Activated naive CD8-positive, alpha-beta T cell treated with anti-CD3 and anti-CD28 coated beads, Interleukin-2, amount 10 ng/mL, durations not matched to agents 7 days and 5 days (primary cell): ENCODE measurements at places on chromosomes 7 and 10.
A peak's percentile ranks its signal among the peaks of the same experiment; 100 is the strongest.

GRCh38 chr7:98629001-98629431 lies 11.9 kb downstream of the NPTX2 start:
- DNase-seq, result no peak

DNA sequence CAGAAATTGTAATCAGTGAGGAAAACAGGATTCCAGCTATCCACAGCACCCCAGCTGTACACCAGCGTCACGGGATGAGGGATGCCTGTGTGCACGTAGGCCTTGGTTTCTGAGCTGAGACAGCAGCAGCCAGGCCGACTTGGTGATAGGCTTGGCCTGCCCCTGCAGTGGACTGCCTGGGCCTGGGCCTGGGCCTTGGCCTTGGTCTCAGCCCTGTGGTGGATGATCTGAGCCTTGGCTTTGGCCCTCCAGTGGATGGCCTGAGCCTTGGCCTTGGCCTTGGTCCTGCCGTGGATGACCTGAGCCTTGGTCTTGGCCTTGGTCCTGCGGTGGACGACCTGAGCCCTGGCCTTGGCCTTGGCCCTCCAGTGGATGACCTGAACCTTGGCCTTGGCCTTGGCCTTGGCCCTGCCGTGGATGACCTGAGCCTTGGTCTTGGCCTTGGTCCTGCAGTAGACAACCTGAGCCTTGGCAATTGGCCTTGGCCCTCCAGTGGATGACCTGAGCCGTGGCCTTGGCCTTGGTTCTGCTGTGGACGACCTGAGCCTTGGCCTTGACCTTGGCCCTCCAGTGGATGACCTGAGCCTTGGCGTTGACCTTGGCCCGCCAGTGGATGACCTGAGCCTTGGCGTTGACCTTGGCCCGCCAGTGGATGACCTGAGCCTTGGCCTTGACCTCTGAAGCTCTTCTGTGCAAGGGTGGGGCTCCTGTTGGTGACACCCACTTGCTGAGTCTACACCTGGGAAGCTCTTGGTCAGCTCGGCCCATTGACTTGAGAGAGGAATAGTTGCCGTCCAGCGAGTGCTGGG lies 93.8 kb downstream of the CUX1 start:
- no peak for DNase-seq

DNA sequence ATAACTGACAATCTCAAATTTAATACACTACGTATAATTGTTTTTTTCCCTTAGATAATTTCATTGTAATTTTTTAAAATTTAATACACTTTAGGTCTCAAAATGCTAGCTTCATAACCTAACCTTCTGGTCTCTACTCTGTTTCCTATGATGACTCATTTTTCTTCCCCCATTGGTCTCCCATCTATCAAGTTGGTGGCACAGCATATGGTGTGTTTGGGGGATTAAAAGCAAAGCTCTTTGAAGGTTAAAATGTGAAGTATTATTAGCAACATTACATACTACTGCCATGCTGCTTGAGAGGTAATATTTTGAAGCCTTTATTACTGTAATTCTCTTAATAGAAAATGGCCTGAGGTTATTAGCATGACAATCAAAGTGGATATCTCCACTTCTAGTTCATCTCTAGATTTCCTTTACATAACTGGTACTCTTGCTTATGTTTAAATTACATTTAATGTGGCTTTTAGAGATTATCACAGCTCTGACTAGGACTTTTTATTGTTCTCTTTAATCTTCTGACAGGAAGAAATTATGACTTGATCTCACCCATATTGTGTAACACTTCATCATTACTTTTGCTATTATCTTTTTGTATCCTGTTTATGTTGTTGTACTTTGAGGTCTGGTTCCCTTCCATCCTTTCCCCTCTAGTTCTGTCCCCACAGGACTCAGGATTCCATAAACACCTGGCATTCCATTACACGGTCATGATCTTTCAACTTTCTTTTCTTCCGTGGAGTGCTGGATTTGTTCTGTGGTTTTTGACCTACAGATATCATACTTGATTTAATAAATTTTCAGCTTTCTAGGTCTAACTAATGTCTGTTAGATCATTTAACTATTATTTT lies 185.1 kb downstream of the SEMA3D start:
- no peak for DNase-seq

DNA sequence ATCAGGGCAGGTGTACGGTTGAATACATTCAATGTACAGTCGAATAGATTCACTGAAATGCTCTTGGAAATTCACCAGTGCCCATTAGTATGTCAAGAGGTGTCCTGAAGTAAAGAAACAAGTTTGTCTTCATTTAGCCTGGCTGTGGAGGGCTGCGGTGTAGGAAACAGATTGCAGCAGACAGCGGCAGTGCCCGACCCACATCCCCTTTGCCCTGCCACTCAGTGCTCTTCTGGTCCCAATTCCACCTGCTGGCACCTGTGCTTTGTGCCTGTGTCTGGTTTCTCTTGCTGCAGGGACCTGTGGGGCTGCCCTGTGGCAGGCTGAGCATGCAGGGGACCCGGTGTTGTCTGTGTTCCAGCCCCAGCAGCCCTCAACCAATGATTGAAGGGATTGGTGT lies 183.7 kb downstream of the RPS24 start:
- DNase-seq, result no peak

DNA sequence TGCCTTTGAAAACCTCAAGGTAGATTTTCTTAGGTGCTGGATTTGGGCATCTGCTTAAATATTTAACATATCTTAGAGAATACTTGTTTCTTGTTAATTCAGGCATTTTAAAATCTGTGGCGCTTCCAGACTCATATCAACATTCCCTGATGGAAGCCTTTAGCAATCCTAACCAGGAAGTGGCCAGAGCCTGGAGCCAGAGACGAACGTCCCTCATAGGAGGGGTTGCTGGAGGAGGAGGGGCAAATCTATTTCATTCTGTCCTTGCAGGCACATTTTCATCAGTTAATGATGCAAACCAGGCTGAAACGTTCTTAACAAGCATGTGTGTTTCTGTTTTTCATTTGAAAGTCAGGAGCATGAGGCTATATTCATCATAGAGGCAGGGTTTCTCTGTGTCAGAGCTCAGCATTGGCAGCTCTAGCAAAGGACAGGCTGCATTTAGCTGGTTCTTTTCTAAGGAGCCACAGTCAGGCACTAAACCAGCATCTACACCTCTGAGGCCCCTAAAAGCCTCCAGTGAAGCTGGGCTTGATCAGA lies 17.8 kb upstream of the IFIT2 start:
- DNase-seq, result no peak

- no peak for DNase-seq
Observed at GRCh38 chr7:88117325-88117724, 102.5 kb downstream of the SRI start.

DNA sequence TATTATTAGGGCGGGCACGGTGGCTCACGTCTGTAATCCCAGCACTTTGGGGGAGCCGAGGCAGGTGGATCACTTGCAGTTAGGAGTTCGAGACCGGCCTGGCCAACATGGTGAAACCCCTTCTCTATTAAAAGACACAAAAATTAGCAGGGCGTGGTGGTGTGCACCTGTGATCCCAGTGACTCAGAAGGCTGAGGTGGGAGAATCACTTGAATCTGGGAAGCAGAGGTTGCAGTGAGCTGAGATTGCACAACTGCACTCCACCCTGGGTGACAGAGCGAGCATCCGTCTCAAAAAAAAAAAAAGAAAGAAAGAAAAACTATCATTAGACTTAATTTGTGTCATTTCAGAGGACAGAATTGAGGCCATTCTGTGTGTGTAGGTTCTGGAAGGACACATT lies 752.7 kb upstream of the GALNT17 start:
- no peak for DNase-seq

DNA sequence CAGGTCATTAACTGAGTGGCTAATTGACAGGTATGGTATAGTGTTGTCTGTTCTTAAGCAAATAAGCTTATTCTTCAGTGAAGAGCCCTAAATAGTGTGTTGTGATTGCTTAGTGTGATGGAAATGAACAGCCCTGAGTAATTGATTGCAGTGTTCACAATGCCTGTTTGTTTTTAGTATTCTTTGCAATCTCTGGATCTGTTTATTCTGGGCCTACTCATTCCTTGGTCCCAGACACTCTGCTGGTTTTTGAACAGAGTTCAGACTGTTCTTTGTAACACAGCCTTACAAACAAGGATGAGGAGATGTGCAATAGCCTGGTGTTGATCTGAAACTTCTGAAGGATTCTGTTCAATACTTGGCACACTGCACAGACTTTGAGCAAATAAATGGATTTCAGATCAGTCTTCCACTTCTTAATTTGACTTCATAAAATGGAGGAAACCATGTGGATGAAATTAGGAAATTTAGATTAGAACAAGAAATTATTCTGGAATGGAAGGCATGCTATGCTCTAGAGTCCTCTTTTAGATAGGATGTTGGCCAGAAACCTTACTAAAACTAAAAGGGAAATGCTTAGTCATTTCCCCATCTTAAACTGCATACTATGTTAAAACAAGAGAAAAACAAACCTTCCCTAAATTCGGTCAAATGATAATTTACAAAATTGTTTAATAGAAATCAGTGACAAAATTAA lies 444.2 kb upstream of the SEMA3D start:
- no peak for DNase-seq

DNA sequence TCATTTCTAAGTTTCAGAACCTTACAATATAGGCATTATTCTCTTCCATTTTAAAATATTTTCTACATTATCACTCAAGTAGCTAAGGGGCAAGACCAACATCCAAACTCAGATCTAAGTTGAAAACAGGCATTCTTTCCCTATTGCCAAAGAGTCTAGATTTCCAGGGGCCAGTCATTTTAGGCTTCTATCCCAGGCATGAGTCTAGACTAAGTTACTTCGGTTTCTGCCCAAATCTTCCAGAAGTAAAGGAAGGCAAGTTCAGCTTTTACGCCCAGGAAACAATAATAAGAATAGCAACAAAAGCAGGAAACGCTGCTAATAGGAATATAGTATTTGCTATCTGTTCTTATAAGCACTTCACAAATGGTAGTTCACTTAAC lies 189.9 kb downstream of the DGKI start:
- DNase-seq, result no peak

DNA sequence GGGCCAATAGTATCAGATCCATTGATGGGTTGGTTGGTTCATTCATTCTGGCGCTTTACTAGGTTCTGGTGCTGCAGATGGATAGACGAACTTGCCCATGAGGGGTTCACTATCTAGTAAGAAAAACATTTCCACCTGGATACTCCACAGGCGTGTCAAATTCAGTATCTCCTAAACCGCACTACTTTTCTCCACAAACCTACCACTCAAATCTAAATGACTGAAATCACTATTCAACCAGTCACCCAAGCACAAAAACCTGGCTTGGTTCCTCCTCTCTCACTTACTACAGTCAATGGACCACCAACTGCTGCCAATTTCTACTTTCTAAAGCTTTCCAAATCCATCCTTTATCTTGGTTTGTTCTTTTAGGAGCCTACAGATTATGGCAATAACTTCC lies 572 bp downstream of the AGK start:
- DNase-seq, result no peak

GRCh38 chr7:83085299-83085698 lies 77.4 kb downstream of the PCLO start:
- no peak for DNase-seq

DNA sequence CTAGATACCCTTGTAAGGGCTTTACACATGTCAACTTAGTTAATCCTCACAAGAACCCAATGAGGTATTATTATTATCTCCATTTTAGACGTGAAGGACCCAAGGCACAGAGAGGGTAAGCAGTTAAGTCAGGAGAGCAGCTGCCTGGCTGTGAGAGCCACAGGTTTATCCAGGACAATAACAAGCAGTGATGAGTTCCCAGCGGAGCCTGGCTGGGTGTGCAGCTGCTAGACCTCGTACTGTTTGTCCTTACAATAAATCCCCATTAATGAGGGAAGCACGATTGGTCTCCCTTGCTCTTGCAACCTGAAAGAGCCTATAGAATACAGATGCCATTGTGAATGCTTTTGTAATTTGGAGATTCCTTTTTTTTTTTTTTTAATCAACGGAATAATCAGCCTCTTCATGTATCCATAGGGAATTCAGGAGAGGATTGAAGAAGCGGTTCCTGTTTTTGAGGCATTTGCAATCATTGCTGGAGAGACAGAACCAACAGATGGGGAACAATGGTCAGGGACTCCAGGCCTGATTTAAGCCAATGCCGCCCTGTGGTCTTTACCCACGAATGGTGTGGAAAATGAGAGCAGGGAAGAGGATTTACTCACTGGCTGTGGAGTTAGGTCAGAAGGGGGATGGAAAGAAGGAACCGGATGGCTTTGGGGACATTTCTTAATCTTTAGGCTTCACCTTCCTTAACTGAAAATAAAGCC lies 12.3 kb upstream of the ASB4 start:
- DNase-seq, result no peak

GRCh38 chr10:86077871-86078638 lies 288.5 kb downstream of the GRID1 start:
- no peak for DNase-seq

- DNase-seq, result no peak
Observed at GRCh38 chr10:20622531-20623211, 274.4 kb downstream of the NEBL start.

DNA sequence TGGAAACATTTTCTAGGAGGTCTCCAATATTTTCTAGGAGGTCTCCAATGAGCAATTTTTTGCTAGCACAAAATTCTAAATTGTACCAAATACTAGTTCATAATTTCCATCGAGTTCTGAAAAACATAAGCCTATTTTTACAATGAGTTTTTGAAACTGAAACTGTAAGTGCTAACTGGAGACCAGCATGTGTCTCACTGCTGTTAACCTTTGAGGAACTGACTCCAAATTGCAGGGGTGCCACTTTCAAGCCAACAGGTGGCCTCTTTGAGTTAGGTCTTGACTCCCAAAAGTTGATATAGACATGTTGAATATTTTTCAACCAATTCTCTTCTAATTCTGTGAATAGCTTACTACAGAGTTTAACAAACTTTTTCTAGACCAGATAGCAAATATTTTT lies 58.8 kb downstream of the CAV1 start:
- no peak for DNase-seq

DNA sequence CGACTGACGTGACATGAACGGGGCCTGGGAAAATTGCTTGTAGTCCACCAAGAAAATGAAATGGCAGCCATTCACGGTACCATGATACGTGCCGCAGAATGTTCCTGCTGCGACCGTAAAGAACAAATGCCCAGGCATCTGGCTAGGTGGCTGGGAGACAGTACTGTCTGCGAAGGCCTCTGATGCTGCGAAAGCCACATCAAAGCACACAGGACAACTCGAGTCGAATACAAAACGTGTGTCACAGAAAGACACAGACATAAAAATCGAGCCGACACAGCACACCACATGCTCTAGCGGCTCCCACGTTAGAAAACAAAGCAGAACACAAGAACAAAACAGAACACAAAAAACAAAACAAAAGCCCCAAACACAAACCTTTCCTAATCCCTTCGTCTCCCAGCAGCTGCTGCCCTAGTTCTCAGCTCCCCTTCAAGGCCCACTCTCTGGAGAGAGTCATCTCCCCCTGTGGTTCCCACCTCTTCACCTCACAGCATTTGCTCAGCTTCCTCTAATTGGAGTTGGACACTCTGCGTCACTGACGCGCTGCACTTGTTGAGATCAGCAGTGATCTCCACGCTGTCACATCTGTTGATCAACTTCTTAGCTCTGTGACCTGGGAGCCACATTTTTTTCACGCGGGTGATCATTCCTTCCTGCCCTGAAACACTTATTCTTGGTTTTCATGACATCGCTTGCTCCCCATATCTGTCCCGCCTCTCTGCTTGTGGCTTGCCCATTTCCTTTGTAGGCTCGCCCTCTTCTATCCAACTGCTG lies 112.2 kb downstream of the CLEC2L start:
- DNase-seq, result peak; percentile 68
